ENCODE measurements at places on chromosomes 7 and 10. TPM values are rescaled to one million over a fixed set of nuclear protein-coding genes. Genes with fewer than 3 reads are reported as not detected.

The LZTS2 gene
- 72.8 TPM for total RNA-seq

The SKAP2 gene
- 16.4 TPM for total RNA-seq

The HPSE2 gene
- total RNA-seq: not detected

The SPDYE11 gene
- not detected for total RNA-seq

The ZNF425 gene
- total RNA-seq: 2.5 TPM

The SDK1 gene
- total RNA-seq: 8.7 TPM

The NKX2-3 gene
- total RNA-seq: not detected

The PNLIPRP2 gene
- not detected for total RNA-seq

The ANLN gene
- 397 TPM for total RNA-seq

DNA sequence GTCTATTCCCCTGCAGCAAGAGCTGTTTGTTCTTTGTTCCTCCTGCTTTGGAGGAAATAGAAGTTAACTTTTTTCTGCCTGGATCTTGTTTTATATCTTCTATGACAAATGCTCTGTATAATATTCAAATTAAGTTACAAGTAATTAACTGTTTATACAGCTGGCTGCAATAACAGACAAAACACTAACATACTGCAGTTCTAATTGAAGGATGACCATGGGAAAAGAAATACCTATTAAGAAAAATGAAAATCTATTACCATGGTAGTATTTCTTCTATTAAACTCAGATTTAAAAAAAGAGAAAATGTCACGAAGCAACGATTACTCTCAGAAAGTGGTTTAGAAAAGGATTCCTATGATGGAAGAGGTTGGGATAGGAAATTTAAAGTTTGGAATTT, 213.8 kb upstream of the PLXNA4 start:
- no peak for DNase-seq

GRCh38 chr10:112363696-112364688, 9.9 kb upstream of the ACSL5 start:
- DNase-seq: no peak

DNA sequence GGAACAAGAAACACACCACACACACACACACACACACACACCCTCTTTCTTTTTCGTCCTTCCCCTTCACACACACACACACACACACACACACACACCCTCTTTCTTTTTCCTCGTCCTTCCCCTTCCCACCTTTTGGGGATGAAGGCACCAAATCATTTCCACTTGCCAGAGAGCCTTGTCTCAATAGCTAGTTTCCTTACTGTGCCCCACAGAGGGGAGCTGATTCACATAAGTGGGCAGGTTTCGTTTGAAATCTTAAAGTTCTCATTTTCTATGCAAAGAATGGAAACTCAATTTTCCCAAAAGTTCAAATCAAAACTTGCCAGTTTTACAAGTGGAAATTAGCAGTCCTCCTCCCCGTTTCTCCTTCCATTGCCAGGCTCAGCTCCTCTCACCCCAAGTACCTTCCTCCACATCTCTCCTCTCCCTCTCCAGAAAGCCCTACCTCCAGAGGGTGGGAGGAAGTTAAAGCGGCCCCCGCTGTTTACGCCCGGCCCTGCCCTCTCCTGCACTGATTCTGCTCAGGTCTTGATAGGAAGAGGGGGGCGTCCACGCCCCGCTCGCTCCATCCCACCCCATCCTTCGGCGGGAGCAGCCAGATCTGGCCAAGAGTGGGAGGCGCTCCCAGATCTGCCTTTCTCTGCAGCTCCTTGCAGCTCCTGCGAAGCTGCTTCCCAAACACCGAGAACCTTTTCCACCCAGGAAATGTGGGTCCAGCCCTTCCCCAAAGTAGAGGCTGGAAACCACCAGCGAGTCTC, 1.3 kb downstream of the CTTNBP2 start:
- no peak for DNase-seq

GRCh38 chr10:122142641-122143237, 128.4 kb upstream of the BTBD16 start:
- DNase-seq: no peak

DNA sequence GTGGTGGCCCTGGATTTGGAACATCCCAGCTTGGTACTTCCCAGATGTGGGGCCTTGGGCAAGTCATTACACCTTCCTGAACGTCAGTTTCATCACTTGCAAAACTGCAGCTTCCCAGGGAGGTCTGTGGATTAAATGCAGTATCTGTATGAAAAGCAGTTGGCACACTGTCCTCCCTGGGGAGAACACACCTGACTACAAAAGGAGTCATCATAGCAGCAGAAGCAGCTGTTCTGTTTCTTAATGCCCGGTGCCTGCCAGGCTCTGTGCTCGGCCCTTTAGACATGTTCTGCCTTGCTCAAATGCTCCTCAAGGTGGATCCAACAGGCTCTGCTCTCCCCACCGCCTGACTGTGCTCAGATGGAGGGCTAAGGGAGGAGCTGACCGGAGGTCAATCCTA, 31.0 kb downstream of the CDCA7L start:
- DNase-seq: no peak

GRCh38 chr10:34384372-34384771, 430.7 kb downstream of the PARD3 start:
- DNase-seq: no peak

GRCh38 chr10:26474026-26474425, 35.9 kb downstream of the APBB1IP start:
- DNase-seq: no peak

DNA sequence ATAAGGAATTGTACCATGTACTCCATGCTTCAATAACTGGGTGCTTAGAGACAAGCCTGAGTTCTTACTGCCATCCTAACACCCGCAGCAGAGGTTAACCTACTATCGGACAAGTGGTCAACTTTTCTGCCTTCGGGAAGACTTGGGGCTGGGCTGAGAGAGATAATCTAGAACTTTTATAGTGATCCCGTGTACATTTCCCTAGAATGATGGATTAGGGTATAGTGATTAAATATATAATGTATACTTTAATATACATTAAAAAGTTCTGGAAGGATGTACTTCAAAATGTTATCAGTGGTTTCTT, 12.2 kb upstream of the HNRNPF start:
- DNase-seq: no peak

GRCh38 chr7:80127412-80128160, 7.0 kb upstream of the GNAI1 start:
- no peak for DNase-seq

DNA sequence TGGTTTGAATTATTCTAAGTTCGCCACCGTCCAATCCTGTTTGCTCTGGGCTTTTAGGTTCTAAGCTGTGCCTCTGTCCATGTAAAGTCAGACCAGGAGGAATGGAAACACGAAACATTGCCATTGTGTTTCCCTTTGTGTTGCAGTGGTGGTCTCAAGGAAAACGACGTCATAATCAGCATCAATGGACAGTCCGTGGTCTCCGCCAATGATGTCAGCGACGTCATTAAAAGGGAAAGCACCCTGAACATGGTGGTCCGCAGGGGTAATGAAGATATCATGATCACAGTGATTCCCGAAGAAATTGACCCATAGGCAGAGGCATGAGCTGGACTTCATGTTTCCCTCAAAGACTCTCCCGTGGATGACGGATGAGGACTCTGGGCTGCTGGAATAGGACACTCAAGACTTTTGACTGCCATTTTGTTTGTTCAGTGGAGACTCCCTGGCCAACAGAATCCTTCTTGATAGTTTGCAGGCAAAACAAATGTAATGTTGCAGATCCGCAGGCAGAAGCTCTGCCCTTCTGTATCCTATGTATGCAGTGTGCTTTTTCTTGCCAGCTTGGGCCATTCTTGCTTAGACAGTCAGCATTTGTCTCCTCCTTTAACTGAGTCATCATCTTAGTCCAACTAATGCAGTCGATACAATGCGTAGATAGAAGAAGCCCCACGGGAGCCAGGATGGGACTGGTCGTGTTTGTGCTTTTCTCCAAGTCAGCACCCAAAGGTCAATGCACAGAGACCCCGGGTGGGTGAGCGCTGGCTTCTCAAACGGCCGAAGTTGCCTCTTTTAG, 46.3 kb upstream of the DMBT1 start:
- no peak for DNase-seq

DNA sequence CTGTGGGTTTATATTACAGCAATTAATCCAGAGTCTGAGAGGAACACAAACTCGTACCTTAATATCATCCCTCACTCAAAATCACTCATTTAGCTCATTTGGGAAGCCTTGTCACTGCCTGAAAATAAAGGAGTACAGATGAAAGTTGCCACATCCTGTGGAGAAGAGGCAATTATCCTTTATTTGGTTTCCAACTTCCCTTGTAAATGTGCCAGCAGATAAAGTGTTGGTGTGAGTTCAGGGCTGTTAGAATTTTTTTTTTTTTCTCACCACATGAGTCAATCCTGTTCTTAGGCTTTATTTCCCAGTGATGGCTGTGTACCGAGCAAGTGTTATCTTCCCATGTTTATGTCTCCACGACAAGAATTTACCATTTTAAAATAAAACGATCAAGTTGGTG, 99.0 kb upstream of the SMIM30 start:
- no peak for DNase-seq

GRCh38 chr7:43104874-43105520, 7.5 kb upstream of the HECW1 start:
- no peak for DNase-seq

GRCh38 chr10:62721687-62722086, 82.8 kb upstream of the ADO start:
- no peak for DNase-seq

GRCh38 chr7:112238852-112239610, 32.5 kb downstream of the ZNF277 start:
- no peak for DNase-seq

- DNase-seq: no peak
Observed at GRCh38 chr7:1839701-1840100, 169.6 kb downstream of the ELFN1 start.

- no peak for DNase-seq
Observed at GRCh38 chr10:9305018-9305655, 1250.6 kb downstream of the GATA3 start.

- peak; percentile 89 for DNase-seq
Observed at GRCh38 chr10:78263521-78263988, 229.9 kb downstream of the RPS24 start.

GRCh38 chr10:15725603-15726002, 5.9 kb upstream of the ITGA8 start:
- DNase-seq: peak; percentile 34

DNA sequence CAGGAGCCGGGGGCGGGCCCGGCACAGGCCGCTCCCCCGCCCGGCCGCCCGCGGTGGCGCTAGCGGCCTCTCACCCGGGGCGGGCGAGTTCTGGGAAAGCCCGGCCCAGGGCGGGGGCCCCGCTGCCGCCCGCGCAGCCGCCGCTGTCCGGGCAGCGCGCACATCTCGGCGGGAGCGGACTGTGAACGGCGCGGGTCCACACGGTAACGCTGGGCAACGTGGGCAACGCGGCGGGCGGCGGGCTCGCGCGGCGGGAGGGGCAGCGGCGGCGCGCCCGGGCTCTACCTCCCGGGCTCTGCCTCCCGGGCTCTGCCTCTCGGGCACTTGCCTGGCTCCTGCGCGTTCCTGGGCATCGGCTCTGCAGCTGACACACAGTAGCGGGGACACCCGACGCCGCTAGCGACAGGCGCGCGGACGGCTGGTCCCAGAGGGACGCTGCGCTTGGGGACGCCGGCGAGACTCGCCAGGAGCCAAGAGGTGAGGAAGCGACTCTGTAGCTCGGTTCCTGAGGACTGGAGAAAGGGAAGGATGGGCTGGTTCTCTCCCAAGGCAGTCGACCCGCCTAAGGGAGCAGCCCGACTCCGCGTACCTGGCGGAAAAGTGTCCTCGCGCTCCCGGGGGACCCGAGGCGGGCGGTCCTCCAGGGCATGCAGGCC, at the start of gene PLCE1:
PLCE1 (plus strand) TSS at position 150 of the 656 bp plus-strand sequence. CDS start 37,116 bp downstream, outside the sequence.
- peak; percentile 65 for DNase-seq

All from SJSA1 (cell line).